ENCODE measurements at places on chromosomes 3 and 15.

DNA sequence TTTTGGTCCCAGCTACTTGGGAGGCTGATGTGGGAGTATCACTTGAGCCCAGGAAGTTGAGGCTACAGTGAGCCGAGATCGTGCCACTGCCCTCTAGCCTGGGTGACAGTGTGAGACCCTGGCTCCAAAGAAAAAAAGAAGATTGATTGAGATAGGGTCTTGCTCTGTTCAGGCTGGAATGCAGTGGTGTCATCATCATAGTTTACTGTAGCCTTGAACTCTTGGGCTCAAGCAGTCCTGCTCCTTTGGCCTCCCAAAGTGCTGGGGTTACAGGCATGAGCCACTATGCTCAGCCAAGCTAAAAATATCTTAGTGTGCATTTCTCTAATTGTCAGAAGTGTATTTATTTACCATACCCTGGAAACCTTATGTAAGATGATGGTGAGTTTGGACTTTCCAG lies 43.9 kb downstream of the IGF1R start:
- DNase-seq, result no peak

- DNase-seq, result no peak
These were observed 51.7 kb upstream of the CTDSPL start for GRCh38 chr3:37809846-37810447.

GRCh38 chr3:190094160-190094718 lies 26.5 kb downstream of the P3H2 start:
- peak; percentile 29 for DNase-seq

GRCh38 chr15:67862750-67863441 lies 23.1 kb upstream of the RNU6-1 start:
- DNase-seq, result no peak

DNA sequence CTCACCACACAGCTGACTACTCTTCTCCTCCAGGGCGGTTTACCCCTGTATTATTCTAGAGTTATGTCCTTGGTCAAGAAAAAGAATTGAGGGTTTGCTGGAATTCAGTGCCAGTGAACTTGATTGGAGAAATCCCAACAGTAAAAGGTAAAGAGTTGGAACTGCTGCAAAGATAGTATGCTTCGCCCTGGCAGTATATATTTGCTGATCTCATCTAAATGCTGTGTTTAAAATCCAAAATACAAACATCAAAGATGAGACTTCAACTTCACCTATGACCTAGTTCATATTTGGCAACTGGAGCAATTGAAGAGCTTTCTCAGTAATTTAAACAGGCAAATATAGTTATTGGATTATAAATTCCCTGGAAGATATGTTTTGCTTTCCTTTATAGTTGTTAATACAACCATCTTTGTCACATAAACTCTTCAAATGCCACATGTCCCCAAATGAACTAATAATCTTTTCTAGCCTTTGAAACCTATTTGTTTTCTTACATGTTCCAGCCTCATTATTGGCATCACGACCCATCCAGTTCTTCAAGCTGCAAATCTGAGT lies 6.5 kb downstream of the KCNH8 start:
- DNase-seq, result no peak

GRCh38 chr3:182487611-182488010 lies 305.7 kb upstream of the ATP11B start:
- DNase-seq, result no peak

DNA sequence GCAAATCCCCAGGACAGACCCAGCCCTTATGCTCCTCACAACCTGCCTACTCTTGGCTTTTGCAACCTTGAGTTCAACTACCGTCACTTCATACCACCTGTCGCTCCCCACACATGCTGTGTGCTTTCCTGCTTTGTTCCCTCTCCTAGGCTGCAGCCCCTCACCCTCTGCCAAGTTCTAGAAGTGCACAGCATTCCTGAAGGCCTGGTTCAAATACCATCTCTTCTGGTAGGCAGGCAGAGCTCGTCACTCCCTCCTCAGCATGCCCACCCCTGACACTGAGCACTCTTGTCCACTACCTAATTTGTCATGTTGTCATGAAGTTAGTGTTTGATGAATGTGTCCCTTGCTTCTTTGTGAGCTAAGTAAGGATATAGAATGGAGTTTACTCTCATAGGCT lies 129.6 kb downstream of the SEMA6D start:
- DNase-seq, result no peak

- DNase-seq, result peak; percentile 31
These were observed 28.5 kb downstream of the PLSCR4 start for GRCh38 chr3:146222204-146223046.

GRCh38 chr15:80180986-80181385 lies 28.2 kb downstream of the FAH start:
- DNase-seq, result no peak

DNA sequence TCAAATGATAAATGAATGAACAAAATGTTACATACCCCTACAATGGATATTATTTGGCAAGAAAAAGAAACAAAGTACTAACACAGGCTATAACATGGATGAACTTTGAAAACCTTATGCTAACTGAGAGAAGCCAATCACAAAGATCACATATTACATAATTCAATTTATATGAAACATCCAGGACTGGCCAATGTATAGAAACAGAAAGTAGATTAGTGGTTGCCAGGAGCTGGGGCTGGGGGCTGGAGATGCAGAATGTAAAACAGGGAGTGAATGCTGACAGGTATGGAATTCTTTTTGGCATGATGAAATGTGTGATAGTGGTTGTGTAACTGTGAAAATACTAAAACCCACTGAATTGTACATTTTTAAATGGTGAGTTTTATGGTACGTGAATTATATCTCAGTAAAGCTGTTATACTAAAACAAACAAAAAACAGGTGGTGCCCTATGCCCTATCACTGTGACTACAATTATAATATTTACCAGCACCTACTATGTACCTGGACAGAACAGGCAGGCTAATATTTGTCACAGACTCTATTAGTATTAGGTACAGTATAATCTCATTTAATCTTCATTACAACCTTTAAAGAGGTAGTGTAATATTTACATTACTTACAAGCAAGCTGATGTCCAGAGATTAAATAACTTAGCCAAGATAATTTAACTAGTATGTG lies 90.0 kb downstream of the ETFA start:
- no peak for DNase-seq

DNA sequence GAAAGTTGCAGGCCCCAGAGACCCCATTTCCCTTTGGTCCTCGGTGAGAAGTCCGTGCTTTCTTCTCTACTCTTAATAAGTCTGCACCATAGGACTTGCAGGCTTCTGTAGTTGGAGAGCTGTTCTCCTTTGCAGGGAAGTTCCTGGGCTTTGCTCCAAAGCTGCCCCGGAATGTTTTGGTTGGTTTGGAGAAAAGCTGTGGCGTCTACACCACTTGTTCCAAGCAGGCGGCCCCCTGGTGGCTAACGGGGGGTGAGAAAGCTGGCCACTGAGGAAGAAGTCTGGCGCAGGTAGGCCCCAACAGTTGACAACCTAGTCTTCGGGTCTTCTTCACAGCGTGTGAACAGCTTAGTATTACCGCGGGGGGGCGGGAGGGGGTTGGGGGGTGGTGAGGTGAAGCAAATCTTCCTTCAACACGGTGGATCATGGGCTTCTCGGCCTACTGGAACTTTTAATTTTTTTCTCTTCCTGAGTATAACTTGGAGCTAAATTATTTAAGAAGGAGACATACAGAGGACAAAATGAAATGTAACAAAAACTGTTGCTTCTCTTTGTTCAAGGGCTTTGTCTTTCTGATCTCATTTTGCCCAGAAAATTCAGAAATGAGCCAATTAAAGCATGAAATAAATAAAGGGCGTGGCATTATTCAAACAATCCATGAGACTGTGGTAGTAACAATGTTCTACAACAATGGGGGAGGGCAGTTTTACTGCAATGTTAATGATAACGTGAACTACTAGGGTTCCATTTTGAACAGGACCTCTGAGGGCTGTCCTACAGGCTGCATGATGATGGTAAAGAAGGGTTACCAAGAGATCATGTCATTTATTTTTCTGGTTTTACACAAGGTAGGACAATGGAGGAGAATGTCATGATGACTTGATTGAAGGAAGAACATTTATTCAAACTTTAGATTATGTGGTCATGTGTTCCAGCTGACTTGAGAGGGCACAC lies 2.2 kb upstream of the THRB start:
- peak; percentile 49 for DNase-seq

DNA sequence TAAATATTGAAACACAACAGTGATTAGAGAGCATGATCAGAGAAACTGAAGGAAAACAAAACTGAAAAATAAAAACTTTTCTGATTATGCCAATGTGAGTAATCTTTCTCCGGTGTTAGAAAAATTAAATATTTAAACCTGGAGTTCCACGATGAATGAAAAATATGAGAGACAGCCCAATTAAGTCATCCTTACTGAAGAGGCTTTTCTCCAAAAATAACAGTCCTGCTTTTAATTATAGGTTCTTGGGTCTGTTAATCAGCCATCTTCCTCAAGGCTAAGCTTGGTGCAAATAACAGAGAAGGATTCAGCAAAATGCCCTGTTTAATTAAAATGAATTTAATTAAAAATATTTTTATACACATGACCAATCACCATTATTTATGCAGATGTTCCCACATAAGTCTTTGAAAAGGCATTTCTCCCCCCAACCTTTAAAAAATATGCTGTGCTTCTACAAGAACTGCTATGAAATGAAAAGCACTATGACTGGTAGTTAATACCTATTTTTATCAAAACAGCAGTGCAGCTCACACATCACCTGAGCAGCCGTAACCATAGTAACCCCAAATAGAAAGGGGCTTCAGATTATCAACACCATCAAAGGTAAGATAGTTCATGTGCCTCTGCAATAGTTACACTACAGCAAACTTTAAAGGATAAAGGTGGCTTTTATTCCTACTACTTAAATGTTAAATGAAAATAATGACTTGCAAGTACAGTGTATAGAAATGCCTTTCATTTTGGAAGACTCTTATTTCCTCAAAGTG lies 175.7 kb downstream of the SLC9A9 start:
- no peak for DNase-seq

- no peak for DNase-seq
These were observed 26.7 kb downstream of the KCNMB2 start for GRCh38 chr3:178562947-178563232.

GRCh38 chr15:62737551-62737950 lies 305.0 kb upstream of the TPM1 start:
- no peak for DNase-seq

DNA sequence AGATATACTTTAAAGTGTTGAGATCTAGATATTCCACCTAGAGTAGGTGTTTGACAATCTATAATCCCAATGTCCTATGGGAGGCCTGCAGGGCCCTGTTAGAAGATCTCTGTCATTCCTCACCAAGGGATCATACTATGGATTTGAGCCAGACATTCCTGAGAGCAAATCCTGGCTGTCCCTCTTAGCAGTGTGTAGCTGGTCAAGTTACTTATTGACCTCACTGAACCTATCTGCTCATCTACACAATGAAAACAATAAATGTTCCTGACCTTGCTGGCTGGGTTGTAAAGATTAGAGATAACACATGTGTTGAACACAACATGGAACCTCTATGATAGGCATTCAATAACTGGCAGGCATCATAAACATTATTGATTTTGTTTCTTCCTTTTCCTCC lies 265.6 kb upstream of the ATP11B start:
- DNase-seq, result peak; percentile 16

DNA sequence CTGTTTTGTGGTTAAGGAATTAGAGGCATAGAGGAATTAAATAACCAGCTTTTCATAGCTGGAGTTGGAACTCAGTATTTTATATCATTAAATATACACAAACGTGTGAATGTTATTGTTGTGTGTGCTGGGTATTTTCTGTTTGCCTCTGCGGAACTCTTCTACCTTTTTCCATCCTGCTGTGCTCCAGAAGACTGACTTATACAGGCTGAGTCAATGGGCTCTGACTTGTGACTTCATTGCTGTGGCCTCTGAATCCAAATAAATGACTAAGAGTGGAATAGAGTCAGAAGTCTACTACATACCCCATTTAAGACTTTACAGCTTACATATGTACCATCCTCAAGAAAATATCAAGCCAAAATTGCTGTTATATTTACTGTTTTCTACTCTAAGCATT lies 17.6 kb downstream of the ARIH1 start:
- peak; percentile 68 for DNase-seq

GRCh38 chr3:151918253-151919029 lies 45.0 kb downstream of the SUCNR1 start:
- DNase-seq, result peak; percentile 40

DNA sequence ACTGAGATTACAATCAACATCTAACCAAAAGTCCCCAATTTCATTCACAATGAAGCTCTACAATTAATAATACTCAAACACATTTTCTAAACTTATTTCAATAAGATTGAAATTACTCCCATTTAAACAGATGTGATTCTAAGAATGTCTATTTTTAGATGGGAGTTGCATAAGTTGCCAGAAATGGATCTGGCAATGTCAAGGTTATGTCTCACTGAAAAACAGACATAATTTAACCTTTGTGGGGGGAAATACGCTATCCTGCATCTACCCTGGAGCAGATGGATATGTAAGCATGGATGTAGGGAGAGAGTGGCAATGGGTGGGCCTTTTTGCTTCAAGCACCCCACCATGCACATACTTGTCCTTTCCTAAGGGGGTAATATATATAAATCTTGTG lies 6.7 kb upstream of the EIF1B start:
- DNase-seq, result no peak

GRCh38 chr3:53809764-53810400 lies 36.3 kb downstream of the CHDH start:
- DNase-seq, result no peak

GRCh38 chr15:23797747-23798446 lies 110.8 kb upstream of the NDN start:
- DNase-seq, result no peak

DNA sequence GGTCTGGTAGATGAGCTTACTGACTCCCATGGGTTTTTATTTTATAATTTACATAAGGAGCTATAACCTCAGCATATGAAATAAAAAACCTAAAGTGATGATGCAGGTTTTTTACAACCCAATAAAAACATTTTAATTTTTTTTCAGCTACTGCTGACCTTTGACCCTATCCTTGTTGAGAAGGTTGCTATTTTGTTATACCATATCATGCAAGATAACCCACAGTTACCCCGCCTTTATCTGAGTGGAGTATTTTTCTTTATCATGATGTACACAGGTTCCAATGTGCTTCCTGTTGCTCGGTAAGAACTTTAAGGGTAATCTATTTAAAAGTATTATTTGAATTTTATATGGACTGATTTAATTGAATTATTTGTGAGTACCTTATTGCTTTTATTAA lies 70.8 kb downstream of the DNAJC13 start:
- no peak for DNase-seq

DNA sequence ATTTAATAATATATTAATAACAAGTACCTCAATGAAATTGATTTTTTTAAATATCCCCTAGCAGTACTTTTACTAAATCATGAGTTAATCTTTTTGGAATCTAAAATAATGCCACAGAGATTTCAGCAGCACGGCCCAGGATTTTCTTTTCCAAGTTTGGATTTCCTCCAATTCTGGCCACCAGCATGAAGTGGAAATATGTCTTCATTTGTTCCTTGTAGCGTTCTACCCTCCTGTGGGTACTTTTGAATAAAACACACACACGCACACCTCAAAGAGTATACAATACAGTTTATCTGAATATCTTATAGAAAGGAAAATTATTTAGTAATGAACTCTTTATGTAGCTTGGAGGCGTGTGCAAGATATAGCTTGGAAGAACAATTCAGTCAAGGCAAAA lies 125.1 kb upstream of the STT3B start:
- no peak for DNase-seq

- DNase-seq, result peak; percentile 80
These were observed 92.8 kb downstream of the GOLIM4 start for GRCh38 chr3:168002786-168003368.

GRCh38 chr15:91070872-91071271 lies 29.2 kb upstream of the SV2B start:
- no peak for DNase-seq

Measured in RCC 7860 (cell line).